ENCODE measurements at places on chromosomes 2 and 18. TPM values are rescaled to one million over a fixed set of nuclear protein-coding genes. Genes with fewer than 3 reads are reported as not detected.

The LTBP1 gene
- not detected for total RNA-seq

DNA sequence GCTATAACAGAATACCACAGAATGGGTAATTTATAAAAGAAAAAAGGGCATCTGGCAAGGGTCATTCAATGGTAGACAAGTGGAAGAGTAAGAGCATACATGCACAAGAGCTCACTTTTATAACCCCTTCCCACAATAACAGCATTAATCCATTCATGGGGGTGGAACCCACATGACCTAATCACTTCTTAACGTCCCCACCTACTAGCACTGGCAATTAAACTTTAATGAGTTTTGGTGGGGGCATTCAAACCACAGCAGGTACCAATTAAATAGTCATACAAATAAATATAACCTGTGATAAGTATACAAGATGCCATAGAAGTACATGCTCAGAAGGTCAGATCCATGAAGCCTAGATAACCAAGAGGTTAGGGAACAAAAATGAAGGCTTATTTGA, 48.6 kb downstream of the ROCK1 start:
- no peaks in the 10 kb centered on the region for H3K4me1 ChIP-seq
- no peaks in the 10 kb centered on the region for H3K27me3 ChIP-seq
- no peaks in the 10 kb centered on the region for H3K36me3 ChIP-seq
- no peak for DNase-seq
- no peak overlapping the region for H3K4me3 ChIP-seq
- no peak overlapping the region for H3K27ac ChIP-seq

GRCh38 chr2:62473246-62473827, 32.7 kb downstream of the TMEM17 start:
- no peaks in the 10 kb centered on the region for H3K27me3 ChIP-seq
- H3K4me1 ChIP-seq: peaks cover 9% of the 10 kb centered on the region
- DNase-seq: no peak
- no peak overlapping the region for H3K4me3 ChIP-seq

GRCh38 chr2:12282780-12283695, 433.7 kb upstream of the TRIB2 start:
- H3K27me3 ChIP-seq: no peaks in the 10 kb centered on the region
- no peak for DNase-seq
- H3K4me3 ChIP-seq: no peak overlapping the region
- H3K36me3 ChIP-seq: no peaks in the 10 kb centered on the region
- H3K4me1 ChIP-seq: no peaks in the 10 kb centered on the region

The ASB18 gene
- total RNA-seq: not detected

The NEU2 gene
- total RNA-seq: not detected

The SNRPD1 gene
- 165 TPM for total RNA-seq

DNA sequence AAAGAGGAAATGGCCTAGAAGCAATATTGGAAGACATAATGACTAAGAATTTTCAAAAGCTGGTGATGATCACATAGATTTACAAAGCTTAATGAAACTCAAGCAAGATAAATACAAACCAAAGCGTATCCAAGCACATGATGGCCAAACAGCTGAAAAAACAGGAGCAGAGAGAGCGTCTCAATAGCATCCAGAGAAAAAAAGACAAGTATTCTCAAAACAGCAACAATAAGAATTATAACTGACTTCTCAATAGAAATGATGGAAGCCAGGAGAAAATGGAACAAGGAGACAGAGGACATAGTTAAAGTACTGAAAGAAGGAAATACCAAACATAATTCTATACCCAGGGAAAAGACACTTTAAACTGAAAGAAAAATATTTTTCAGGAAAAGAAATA, 437.2 kb upstream of the TNP1 start:
- H3K27ac ChIP-seq: no peak overlapping the region
- H3K27me3 ChIP-seq: no peaks in the 10 kb centered on the region
- no peaks in the 10 kb centered on the region for H3K4me1 ChIP-seq
- H3K4me3 ChIP-seq: no peak overlapping the region
- no peak for DNase-seq

The RGPD4 gene
- 0.64 TPM for total RNA-seq

The IGFBP5 gene
- not detected for total RNA-seq

DNA sequence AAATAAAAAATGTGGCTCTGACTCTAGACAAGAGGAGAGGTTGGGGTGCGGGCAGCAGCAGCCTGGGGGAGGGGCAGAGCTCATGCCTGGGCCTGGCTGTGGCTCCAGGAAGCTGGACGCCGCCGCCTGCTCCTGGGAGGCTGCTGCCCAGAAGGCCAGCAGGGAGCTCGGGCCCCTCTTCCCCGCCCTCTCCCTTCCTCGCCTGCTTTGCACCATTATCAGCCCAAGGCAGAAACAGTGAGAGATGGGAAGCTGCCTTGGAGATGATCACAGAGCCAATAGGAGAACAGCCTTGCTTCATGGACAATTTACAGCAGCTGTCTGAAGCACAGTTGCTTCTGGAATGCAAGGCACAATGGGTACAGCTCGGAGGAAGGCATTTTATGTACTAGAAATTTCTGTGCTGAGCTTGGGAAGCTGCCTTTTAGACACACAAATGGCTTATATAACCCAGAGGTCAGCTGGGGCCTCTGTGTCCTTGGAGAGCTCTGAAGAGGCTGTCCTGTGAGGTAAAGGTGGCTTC, 55.3 kb upstream of the AFF3 start:
- no peaks in the 10 kb centered on the region for H3K36me3 ChIP-seq
- no peak overlapping the region for H3K27ac ChIP-seq
- no peak overlapping the region for H3K4me3 ChIP-seq
- no peaks in the 10 kb centered on the region for H3K4me1 ChIP-seq
- no peak for DNase-seq
- no peaks in the 10 kb centered on the region for H3K27me3 ChIP-seq

DNA sequence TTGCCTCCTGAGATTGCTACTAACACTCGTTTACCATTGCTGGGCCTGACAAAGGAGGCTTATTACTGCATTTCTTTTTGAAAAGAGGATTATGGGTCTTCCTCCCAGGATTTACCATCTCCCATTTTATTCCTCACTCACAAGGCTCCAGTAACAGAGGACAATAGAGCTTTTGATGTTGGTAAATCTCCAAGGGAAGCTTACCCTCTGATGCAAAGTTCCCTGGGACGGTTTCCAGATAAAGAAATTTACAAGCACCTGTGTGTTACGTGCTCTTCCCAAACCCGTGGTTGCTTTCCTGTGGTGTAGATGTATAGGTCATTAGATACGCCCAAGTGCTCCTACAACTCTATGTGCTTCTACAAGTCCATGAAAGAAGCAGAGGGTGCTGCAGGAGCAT, 17.1 kb downstream of the VSNL1 start:
- no peak for DNase-seq
- H3K4me3 ChIP-seq: no peak overlapping the region

- no peaks in the 10 kb centered on the region for H3K4me1 ChIP-seq
- H3K36me3 ChIP-seq: no peaks in the 10 kb centered on the region
Measured at GRCh38 chr2:158486970-158487325, 30.2 kb downstream of the PKP4 start.

The PRKAG3 gene
- total RNA-seq: not detected
